ENCODE measurements at places on chromosomes 16 and 17.

DNA sequence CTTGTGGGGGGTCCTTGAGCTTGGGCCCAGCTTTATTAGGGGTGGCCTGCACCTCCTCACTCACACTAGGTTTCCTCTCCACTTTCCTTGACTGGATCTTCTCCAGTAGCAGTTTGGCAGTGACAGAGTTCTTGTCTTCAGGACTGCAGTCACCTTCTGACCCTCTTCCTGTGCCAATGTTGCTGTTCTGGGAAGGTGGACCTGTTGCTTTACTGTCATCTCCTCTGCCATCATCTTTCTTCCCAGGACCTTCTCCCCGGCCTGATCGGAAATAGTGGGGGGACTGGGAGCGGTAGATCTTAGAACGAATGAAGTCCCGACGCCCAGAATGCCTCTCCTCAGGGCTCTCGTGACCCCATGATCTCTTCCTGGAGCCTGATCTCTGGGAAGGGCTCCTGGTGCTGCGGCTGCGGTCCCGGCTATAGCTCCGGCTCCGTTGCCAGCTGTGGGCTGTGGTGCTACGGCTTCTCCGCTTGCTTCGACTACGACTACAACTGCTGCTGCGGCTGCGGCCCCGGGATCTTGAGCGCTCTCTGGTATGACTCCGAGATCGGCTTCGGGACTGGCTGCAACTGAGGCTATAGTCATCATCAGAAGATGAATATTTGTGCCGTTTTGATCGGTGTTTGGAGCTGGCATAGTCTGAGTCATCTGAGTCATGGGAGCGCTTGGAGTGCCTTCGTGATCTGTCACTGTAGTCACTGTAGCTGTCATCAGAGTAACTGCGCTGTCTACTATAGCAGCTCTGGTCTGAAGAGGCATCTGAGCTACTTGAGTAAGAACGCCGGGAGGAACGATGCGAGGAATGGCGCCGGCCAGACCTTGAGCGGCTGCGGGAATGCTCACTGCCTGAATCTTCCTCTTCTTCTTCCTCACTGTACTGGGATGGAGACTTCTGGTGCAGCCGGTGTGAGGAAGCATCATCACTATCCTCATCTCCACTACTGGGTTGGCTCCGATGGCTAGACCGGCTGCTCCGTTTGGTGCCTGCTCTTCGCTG, 9.5 kb upstream of the ITGA2B start:
- H3K36me3 ChIP-seq = peaks cover 60% of the 10 kb centered on the region
- no peak for DNase-seq
- no peak overlapping the region for H3K4me3 ChIP-seq
- H3K27me3 ChIP-seq = no peaks in the 10 kb centered on the region

DNA sequence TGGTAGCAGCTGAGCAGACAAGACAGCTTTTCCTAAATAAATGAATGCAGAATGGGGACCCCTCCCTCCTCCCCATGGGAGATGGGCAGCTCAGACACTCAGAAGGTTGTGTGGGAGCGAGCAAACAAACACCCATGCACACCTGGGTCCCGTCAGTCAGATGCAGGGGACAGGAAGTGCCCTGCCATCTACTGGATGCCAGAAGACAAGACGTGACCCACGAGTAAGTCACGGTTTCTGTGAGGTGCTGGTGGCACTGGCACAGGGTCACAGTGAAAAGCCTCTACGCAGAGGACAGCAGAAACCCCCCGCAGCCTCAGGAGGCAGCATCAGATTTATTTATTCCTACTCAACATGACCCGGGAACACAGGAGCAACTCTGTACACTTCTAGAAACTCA, 8.4 kb downstream of the HBQ1 start:
- H3K4me1 ChIP-seq = no peaks in the 10 kb centered on the region
- H3K36me3 ChIP-seq = peaks cover 64% of the 10 kb centered on the region
- H3K27ac ChIP-seq = no peak overlapping the region
- no peak overlapping the region for H3K4me3 ChIP-seq

DNA sequence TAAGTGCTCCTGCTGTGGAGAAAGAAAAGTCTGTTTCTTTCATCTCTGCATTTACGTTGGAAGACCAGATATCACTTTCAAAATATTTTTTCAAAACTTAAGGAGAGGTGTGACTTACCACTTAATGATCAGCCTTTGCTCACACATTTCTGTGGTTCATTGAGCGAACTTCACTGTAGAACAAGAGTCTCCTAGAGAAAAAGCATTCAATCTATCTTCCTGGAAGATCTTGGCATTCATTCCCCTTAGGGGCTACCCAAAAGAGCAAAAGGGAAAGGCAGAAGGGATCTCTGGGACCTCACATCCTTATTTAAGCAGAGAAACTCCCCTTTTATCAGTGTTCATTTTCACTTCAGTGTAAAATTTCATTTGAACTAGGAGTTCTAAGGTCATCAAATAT, 61.2 kb downstream of the HS3ST3A1 start:
- H3K36me3 ChIP-seq = no peaks in the 10 kb centered on the region
- no peaks in the 10 kb centered on the region for H3K4me1 ChIP-seq
- no peak overlapping the region for H3K4me3 ChIP-seq

DNA sequence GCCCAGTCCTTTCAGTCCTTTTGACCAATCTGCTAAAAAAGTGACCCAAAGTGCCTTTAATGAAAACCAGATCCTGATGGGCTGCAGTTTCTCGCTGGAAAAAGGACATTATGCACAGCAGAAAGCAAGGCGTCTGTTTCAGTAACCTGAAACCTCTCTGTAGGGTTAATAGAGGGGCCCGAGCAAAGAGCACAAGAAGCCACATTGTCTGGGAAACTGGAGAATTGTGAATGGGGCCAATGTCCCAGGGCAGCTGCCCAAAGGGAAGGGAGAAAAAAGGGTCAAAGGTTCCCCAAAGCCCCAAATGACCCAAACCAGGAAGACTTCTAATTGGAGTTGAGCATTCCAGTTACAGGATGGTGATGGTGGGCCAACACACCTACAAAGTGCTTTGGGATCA, 3.0 kb downstream of the OTOA start:
- no peak for DNase-seq
- peaks cover 3% of the 10 kb centered on the region for H3K27me3 ChIP-seq
- H3K4me3 ChIP-seq = no peak overlapping the region
- no peaks in the 10 kb centered on the region for H3K36me3 ChIP-seq

DNA sequence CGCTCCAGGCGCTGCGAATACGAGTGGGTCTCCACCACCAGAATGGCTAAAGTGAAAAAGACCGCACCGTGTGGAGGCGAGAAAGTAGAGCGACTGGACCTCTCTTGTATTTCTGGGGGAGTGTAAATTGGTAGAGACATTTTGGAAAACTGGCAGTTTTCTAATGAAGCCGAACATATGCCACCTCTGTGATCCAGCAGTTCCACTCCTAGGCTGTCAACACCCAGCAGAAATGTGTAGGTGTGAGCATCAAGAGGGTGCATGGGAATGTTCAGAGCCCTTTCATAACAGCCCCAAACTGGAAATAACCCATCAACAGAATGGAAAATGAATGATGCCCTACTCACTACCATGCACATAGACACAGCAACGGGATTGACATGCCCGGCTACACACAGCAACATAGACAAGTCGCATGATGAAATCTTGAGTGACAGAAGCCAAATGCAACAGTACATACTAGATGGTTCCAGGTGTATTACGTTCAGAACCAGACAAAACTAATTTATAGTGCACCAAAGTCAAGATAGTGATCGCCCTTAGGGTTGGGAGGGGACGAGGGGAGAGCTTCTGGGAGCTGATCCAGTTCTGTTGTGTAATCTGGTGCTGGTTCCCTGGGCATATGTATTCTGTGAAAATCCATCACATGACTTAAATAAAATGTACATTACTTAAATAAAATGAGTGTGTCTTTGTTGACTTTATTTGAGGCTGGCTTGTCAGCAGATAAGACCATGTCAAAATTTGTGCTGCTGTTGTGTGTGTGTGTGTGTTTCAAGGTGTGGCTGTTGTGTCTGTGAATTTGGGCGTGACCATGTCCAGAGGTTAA, 877 bp upstream of the BCL7C start:
- H3K4me3 ChIP-seq = peak overlapping the region; percentile 17
- H3K4me1 ChIP-seq = peaks cover 36% of the 10 kb centered on the region
- no peaks in the 10 kb centered on the region for H3K27me3 ChIP-seq
- H3K27ac ChIP-seq = peak overlapping the region; percentile 95

Data from heart left ventricle (tissue), 16 donors.